ENCODE measurements at places on chromosomes 3 and 15. TPM values are rescaled to one million over a fixed set of nuclear protein-coding genes. Genes with fewer than 3 reads are reported as not detected.

The CIDEC gene
- total RNA-seq = 5.0 TPM

The KLHL40 gene
- not detected for total RNA-seq

The STRIT1 gene
- total RNA-seq = 0.72 TPM

The CPA3 gene
- 46.6 TPM for total RNA-seq

The FBXO40 gene
- 0.03 TPM for total RNA-seq

- no peak for DNase-seq
These were observed 604 bp downstream of the ISL2 start for GRCh38 chr15:76337059-76337695.

GRCh38 chr3:184531626-184532280 lies 29.8 kb upstream of the EPHB3 start:
- peak; percentile 44 for DNase-seq

GRCh38 chr3:180828723-180829408 lies 83.6 kb upstream of the FXR1 start:
- no peak for DNase-seq

- DNase-seq = no peak
These were observed 88.1 kb downstream of the MAGI1 start for GRCh38 chr3:65950340-65951326.

- DNase-seq = no peak
These were observed 220.8 kb downstream of the MTHFS start for GRCh38 chr15:79675982-79676381.

GRCh38 chr15:85374831-85375230 lies 5.6 kb upstream of the AKAP13 start:
- DNase-seq = no peak

- peak; percentile 58 for DNase-seq
These were observed 30.2 kb downstream of the KCNAB1 start for GRCh38 chr3:156150434-156151066.

DNA sequence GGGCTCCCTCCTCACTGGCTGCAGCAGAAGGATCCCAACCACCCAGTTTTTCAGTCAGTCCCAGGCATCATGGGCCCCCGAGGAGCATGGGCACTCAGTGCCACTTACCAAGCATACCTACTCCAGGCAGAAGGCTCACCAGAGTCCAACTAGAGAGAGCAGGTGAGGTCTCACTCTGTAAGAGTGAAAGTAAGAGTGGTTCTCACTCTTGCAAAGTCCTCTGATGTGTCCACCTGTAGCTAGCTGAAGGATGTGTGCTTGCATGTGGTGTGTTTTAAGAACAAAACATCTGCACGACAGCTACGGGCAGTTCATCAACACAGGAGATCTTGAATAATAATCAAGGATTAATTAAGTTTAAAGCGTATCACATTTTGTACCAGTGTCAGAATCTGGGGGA lies 49.7 kb downstream of the CCK start:
- DNase-seq = no peak

- DNase-seq = no peak
These were observed 914.9 kb upstream of the EPHA6 start for GRCh38 chr3:95899494-95899893.

GRCh38 chr3:111949712-111950111 lies 29.1 kb upstream of the ABHD10 start:
- DNase-seq = no peak

- no peak for DNase-seq
These were observed 128.4 kb upstream of the ZBED2 start for GRCh38 chr3:111723293-111724215.

GRCh38 chr15:85504749-85505676 lies 124.6 kb downstream of the AKAP13 start:
- DNase-seq = peak; percentile 65

GRCh38 chr3:278300-279064 lies 81.9 kb downstream of the CHL1 start:
- DNase-seq = no peak

GRCh38 chr3:112002096-112002971 lies 3.6 kb downstream of the TAGLN3 start:
- no peak for DNase-seq
